Daoy (cell line): ENCODE measurements at places on chromosomes 12 and 14.

- no peak for DNase-seq
Measured at GRCh38 chr14:34020014-34020413, 69.1 kb upstream of the EGLN3 start.

DNA sequence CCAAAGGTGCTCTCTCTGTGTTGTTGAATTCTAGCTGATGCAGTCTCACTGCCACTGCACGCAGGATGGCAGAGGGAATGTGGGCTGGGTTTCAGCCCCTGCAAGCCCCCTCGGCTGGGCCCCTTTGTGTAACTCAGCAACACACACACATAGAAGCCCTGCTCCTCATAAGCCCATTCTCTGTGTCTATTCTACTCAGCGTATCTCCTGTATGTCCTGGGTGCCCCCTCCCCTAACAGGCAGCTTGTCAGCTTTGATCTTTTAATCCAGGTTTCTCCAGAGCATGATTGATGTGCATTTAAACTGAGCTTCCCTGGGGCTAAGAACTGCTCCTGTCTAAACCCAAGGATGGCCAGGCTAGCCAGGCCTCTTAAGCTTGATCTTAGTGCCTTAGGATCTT lies 43.0 kb downstream of the SRRM4 start:
- DNase-seq: no peak

- no peak for DNase-seq
Measured at GRCh38 chr12:116128779-116129178, 148.7 kb downstream of the MED13L start.

DNA sequence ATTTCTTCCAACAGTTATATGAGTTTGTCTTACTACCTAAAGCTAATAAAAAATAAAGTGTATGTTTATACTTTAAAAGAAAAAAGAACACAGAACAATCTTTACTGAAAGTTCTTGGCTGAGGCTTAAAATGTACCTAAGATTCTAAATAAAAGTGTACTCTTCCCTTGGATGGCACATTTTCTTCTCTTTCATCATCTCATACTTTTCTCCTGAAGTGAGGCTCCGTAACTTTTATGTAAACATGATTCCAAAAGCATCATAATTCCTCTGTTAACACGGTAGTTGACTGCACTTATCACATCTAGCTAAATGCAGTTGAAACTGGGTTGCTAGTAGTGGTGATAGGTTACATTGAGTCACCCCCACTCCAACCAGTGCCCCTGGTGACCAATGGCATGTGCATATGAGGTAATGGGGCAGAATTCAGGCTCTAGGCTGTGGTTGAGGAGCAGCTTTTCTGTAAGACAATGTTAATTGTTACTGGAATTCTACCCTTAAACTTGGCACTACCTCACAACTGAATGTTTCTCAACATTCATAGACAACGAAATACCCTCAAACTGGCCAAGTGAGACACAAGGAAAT lies 38.4 kb downstream of the WASHC3 start:
- DNase-seq: peak; percentile 2

DNA sequence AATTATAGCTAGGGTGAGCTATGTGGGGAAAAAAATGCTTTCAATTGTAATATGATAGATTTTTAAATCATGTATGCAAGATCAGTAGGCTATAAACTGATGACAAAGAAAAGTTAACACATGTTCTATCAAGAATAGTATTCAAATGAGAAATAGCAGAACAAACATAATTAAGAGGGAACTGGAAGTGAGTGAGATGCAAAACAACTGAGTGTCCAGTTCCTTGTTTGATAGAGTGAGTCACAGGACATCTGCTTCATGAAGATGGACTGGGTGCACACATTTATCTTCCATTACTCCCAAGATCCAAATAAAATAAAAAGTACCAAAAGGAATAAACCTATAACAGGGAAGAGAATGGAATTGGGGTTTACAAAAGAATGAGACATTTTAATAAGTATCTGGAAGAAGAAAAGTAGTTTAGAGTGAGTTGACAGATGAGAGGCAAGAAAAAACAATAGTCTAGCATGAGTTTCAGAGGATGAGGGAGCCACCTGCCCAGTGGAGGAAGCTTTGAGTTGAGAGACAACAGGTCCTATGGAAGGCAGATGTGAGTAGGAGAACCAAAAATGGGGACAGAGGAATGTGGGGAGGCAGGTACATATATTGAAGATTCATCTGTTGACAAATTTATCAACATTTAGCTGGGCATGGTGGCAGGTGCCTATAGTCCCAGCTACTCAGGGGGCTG lies 178.1 kb upstream of the ARHGAP5 start:
- DNase-seq: no peak

DNA sequence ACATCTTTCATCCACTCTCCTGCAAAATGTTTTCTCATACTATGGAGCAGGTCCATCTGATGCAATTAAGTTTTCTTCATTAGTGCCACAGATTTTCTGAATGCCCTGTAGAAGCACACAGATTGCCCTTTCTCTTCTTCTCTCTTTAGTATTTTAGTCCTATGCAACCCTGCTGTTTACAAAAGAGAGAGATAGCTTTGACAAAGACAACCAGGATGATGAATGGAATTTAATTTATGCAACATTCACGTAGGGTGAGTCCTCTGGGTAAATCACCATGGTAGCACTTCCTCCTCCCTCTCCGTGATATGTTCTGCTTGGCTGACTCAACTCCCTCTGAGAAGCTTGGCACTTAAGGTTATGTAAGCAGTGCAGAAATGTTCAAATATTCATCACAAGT lies 400.9 kb upstream of the PDE3A start:
- DNase-seq: peak; percentile 71

DNA sequence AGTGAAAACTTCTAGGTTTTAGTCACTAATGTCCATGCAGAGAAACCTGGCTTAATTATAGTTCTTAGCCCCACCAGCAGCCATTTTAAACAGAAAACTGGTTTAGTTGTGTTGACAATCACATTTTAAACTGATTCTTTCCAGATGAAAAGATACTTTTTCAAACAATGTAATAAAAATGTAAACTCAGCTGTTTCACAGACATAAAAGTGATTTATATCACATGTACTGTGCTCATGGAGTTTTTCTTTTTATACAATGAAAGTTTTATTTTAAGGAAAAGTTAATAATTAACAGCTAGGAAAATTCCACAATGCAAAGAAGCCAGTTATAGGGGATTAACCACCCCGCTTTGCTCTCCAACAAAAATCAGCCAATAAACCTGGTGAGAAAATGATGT lies 129.7 kb downstream of the PAX9 start:
- no peak for DNase-seq

GRCh38 chr12:102958073-102958829 lies 777 bp downstream of the ASCL1 start:
- DNase-seq: peak; percentile 64
